ENCODE measurements at places on chromosomes 2 and 18.

DNA sequence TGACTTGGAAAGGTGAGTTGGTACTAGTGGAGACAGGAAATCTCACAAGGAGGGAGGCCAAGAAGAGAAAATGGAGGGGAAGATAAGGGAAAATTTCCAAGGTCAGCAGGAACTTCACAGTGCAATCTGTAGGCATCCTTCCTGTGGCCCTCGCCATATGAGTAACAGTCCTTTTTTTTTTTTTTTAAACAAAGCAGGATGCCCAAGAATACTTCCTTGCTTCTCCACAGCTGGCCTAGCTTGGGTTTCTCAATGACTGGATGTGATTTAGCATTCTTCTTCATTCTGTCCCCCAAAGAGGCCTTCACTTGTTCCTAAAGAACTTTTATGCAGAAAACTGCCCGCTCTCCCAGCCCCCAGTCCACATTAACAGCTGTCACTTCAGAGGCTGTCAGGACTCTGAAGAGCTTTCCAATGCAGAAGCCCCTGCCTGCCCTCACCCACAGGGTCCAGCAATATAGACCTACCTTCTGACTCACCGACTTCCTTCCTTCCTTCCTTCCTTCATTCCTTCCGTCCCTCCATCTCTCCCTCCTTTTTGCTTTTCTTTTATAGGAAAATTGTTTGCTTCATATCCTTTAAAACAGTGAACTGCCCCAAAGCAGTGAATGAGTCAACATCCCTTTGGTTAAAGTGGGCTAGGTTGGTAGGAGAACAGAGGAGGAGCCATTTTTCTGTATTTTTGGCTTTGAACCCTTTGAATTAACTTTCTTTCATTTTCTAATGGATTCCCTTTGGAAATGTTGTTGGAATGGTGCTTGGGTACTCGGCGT is 172.0 kb downstream of the MGAT5 start:
- DNase-seq, result no peak

GRCh38 chr18:75132098-75132870 is 76.7 kb downstream of the PTGR3 start:
- no peak for DNase-seq

DNA sequence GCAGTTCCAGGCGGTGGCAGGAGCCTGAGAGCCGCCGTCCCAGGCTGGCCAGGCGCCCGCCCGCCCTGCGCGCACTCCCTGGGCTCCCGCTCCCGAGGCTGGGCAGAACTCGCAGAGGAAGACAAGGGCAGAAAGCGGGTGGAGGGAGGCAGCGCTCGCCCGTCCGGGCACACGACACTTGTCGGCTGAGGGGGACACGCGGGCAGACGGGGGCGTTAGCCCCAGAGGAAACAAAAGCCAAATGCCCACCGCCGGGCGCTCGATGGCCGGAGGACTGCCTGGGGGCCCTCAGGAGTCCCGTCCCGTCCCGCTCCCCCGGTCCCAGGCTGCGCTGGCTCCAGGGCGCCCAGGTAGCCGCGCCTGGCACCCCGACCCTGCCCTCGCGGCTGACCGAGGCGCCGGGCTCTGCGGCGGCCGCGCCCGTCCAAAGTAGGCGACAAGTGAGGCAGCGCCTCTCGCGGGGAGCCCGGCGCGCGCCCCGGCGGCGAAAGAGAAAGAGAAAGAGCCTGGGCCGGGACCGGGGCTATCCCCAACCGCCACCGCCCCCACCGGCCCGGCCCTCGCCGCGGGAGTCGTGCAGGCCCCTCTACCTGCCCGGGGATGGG is 491 bp downstream of the L3MBTL4 start:
- peak; percentile 69 for DNase-seq

DNA sequence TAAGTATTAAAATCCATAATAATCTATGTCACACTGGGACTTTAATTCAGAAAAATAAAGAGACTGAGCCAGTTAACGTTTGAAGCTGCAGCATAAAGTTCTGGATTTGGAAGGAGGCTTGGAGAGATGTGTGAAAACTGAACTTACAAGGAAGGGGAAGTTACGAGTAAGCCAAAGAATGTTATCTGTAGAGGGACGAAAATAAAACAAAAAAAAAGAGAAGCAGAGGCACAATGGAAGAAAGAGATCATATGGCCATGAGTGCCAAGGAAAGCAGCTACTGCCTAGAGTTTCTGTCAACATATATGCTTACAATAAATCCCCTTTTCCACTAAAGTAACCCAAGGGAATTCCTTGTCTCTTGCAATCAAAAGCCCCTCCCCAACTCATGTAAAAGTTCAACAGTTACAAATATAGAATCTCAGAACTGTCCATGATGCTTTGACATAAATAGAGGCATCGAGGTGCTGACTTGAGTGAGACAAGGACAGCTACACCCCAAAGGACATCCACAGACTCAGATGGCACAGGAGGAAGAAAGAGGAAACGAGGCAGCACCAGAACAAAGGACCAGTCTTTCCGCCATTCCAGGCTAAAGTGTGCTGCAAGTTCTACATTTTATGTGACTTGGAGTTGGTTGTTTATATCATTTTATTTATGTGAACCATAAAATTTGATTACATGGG is 16.1 kb upstream of the ARL5A start:
- DNase-seq, result no peak

DNA sequence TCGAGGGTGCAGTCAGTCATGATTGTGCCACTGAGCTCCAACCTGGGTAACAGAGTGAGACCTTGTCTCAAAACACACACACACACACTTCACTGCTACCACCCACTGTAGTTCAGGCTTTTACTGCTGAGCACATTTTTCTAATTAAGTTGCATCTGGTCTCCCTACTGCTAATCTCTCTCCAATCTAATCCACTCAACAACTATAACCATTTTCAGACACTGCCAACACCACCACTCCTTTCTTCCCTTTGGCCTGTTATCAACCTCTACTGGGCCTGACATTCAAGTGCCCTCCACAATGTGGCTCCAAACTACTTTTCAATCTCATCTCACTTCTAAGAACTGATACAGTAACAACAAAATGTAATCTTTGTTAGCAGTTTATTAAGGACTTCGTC is 44.8 kb downstream of the RMP24 start:
- DNase-seq, result no peak

DNA sequence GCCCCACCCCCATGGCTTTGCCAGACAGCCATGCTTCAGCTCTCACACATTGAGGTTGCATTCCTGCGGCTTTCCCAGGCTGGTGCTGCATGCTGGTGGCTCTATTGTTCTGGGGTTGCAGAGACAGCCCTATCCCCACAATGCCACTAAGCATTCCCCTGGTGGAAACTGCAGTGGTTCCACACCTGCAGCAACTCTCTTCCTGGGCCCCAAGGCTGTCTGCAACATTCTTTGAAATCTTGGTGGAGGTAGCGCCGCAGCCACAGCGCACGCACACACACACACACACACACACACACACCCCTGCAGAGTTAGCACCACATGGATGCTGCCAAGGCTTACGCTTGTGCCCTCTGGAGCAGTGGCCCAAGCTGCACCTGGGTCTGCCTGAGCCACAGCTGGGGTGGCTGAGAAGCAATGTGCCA is 21.4 kb downstream of the SFXN5 start:
- no peak for DNase-seq

All from psoas muscle (tissue), 8 donors.